ENCODE measurements at places on chromosomes 2 and 18. TPM values are rescaled to one million over a fixed set of nuclear protein-coding genes. Genes with fewer than 3 reads are reported as not detected.

Gene YIPF4
- 15.1 TPM for polyA plus RNA-seq

Gene FRZB
- polyA plus RNA-seq = 2.6 TPM

- no peak for DNase-seq
Observed at GRCh38 chr2:150939087-150939486, 322.6 kb downstream of the RBM43 start.

DNA sequence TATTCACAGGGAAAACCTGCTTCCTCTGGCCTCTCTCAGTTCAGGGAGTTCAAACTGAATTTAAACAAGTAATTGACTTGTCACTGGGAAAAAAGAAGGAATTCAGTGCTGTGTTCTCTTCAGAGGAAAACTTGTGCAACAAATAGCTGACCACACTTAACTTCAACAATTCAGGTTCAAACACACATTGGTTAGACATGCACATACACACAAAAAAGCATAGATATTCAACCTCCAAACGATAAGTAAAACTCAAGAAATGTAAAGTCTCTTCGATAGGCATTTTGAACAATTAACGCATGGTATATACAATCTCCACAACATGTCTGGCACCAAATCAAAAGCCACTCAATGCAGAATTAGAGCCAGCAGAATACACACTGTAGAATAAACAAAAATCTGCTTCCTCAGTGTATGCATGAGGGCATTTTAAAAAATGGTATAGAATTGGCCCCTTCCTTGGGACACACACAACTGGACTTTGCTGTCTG is 269.0 kb downstream of the TCF4 start:
- no peak for DNase-seq

DNA sequence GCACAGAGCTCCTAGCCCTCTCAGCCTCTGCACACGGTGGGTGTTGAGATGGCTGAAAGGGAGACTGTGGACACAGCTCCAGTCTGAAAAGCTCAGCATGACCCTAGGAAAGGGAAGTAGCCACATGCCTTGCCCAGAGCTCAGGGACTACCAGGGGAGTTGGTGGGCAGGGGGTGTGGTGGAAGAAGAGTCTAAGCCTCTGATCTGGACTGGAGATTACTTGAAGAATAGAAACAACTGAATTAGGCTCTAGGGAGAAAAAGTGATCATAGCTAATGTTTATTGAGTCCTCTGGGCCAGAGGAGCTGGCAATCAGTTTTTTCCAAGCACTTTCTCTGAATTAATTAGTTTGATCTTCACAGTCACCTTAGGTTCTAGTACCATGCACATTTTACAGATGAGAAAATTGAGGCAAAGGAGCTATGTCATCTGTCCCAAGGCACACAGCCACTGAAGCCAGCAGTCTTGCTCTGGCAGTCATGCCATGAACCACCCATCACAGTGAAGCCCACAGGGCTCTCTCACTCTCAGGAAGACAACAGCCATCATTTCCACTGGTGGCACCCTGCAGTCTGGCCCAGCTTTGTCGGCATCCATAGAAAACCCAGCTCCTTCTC is 10.3 kb downstream of the SDC1 start:
- DNase-seq = no peak

DNA sequence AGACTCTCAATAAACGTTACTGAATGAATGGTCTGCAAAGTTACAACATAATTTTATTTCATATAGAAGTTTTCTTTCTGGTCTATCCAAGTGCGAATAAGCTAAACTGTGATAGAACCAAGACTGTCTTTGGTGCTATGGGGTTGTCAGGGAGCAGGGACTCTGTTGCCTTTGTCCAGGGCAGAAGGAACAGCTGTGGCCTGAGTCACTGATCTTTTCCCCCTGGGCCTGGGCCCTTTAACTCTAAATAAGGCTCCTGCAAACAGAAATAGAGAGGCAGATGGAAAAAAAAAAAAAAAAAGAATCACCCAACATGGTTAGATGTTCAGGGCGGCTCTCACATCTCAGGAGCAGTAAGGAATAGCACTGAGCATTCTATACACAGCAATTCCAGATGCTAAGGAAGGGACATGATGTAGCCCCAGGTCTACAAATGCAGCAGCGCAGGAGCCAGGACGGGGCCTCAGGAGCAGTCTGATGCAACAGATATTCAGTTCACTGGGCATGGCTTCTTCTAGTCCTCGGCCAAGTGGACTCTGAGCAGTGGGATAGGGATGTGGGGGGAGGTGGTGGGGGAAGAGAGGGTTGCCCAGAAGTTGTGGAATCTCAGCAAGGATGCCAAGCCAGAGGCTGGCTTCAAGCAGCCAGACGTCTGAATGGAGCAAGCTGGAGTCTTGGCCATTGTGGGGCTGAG is 247.1 kb upstream of the SIX2 start:
- no peak for DNase-seq

- DNase-seq = peak; percentile 61
Observed at GRCh38 chr2:86221066-86221684, 21.9 kb downstream of the MRPL35 start.

Gene PRADC1
- polyA plus RNA-seq = 109 TPM

- DNase-seq = peak; percentile 51
Observed at GRCh38 chr2:22037274-22037673, 913.5 kb downstream of the TDRD15 start.
